ENCODE measurements at places on chromosomes 13 and 19.

DNA sequence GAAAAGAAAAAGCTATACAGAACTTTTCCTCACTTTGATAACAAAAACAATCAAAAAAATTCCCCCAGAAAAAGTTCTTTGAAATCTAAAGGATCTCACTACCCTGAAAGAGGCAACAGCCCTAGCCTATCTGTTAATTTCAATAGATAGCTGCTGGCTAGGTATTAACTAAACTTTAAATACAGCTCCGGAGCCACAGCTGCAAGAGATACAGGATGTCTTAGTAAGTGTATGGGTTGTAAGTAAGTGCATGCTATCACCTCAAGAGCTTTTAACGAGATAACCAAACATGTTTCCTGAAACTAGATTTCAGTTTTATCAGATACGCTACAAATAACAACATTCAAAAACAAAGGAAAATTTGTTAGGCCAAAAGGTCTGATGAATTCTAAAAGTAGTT lies 148.4 kb downstream of the KLF12 start:
- DNase-seq = no peak

GRCh38 chr13:88107570-88107969 lies 436.4 kb downstream of the SLITRK5 start:
- no peak for DNase-seq

GRCh38 chr19:5891572-5891937 lies 12.0 kb downstream of the NDUFA11 start:
- DNase-seq = no peak

DNA sequence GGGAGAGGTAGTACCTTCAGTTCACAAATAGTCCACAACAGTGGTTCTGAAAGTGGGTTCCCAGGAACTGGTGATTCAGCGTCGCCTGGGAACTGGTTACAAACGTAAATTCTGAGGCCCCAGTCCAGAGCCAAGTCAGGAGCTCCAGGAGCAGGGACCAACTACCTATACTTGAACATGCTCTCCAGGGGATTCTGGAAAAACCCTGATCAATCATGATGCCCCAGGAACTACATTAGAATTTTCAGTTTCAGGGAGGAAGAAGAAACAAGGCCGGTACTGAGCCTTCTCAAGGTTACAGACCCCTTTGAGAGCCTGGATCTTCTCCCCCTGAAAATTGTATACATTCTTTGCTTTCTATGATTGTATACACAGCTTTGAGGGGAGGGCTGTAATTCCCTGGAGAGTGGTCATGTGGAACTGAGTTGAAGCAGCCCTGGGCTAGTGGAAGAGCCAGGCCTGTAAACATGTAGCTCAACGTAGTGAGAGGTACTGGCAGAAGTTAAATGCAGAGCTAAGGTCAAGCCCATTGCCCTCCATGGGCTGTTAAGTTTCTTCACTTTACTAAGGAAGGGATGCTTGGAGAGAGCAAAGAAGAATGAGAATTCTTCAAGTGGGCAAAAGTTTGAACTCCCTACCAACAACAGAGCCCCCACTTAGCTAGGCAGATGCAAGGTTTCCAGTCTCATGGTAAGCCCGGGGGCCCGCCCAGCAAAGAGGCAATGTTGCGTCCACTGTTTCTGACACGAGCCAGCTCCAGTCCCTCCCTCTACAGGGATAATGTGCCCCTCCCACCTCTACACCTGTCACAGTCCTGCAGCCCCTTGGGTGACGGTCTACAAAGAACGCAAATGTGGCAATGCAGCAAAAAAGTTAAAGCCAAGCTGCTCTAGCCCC lies 17.0 kb downstream of the DOCK9 start:
- DNase-seq = no peak

DNA sequence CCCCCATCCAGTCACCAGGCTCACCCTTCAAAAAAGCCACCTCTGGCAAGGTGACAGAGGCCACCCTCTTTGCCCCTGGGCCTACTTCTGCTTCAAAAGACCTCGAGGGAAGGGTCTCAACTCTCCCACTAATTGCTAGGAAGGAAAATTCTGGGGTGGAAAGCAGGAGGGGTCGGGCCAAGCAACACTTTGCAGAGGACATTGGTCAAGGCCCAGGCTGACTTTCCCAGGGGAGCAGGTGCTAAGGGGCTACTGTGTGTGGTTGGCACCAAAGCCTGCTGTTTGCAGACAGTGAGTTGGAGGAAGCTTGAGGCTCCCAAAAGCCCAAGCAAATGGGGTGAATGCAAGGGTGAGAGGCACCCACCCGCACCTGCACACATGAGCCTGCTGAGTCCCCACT lies 28.6 kb upstream of the VSTM2B start:
- no peak for DNase-seq

DNA sequence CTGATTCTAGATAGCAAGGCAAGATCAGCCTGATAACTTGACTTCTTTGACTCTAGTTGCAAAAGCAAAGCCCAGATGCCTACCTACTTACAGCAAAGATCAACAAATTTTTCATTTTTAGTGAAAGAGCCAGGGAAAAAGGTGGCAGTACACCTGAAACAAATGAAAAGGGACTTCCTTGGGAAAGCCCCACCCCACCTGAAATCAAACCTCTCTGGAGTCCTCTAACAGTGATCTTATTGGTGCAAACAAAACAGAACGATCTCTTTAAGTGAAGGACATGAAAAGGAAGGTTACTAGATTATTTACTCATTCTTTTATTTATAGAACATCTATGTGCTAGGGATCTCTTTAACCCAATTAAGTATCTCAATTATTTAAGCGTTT lies 507 bp upstream of the LCP1 start:
- DNase-seq = no peak

- no peak for DNase-seq
Measured at GRCh38 chr19:5677580-5677979, 2.7 kb downstream of the MICOS13 start.

DNA sequence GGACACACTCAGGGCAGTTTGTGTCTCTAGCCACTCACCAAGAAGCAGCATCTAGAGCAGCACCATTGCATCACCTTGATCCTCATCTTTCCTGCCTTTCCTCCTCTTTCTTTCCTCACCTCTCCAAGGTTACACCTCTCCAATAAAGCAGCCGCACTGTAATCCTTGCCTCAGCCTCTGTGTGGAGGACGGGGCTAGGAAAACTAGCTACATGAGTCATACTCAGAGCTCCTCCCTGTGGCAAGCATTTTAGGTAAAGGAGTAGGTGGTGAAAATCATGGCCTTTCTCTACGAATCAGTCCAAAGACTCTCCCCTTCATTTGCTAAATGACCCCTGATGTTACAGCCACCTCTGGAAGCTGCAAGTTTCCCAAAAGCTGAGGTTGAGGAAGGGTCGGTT lies 108.9 kb downstream of the DNAJC15 start:
- DNase-seq = no peak

DNA sequence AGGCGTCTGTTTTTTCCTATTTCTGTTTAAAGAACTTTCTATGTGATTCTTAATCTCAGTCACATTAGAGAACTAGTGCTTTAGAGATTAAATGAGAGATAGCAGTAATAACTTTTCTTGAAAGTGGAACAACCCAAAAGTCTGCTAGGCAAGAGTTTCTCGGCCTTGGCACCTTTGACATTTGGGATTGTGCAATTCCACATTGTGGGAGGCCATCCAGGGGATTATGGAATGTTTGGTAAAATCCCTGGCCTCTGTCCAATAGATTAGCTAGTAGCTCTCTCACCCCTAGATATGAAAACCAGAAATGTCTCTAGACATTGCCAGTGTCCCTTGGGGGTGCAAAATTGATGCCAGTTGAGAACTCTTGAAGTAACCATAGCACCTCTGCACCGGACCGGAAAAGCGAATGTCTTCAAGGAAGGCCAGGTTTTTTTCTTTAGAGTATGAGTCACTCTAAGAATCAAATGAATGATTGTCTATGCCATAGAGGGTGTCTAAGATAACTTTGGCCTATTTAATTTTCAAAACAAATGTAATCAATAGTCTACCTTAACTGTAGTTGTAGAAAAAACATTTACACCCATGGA lies 45.0 kb upstream of the IL17D start:
- DNase-seq = no peak

GRCh38 chr19:36379510-36379819 lies 464 bp upstream of the ZFP14 start:
- DNase-seq = no peak

DNA sequence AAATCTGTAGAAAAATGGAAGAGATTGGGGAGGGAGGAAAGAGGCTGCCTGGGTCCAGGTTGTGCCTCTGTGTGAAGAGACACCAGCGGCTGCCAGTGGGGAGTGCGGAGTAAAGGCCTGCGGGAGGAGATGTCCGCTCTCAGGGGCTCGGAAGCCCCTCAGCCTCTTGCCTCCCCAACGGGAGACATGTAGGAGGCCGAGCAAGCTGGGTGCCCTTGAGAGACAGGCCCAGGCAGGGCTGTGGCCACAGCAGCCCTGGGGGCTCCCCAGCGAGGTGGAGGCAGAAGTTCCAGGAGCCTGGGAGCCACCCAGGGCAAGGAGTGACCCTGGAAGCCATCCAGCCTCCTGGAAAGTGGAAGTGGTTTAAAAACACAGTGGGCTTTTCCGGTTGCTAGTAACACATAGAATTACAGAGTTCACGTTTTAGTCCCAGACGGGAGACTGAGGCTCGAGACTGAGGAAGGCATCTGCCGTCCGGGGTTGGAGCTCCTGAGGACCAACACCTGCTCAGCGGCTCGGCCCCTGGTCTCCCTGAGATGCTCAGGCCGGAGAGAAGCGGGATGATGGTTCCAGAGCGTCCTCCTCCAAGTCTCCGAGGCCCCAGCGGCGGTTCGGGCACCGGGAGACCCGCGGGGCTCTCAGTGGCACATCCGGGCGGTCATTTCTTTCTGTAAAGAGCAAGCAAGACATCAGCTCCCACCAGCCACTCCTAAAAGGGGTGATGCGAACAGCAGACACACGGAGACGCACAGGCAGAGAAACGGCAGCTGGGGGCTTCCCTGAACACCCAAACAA lies 21.9 kb upstream of the MKNK2 start:
- no peak for DNase-seq

DNA sequence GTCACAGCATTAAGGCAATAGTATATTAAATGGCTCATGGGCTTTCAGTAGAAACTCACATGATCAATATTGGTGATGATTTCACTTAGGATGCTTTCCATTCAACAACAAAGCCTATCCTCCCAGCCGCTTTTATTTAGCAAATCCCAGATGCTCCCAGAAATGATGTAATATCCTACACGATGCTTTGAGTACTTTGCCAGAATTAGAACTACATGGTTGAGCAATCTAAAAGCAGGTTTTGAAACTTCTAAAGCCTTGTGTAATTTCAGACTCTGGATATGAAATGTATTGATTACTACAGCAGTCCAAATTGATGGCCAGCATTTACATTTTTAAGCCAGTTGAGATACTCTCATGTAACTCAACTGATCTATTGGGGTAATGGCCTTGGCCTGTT lies 13.6 kb downstream of the DLEU7 start:
- no peak for DNase-seq

- no peak for DNase-seq
Measured at GRCh38 chr19:43662487-43662886, 7.5 kb downstream of the PLAUR start.

DNA sequence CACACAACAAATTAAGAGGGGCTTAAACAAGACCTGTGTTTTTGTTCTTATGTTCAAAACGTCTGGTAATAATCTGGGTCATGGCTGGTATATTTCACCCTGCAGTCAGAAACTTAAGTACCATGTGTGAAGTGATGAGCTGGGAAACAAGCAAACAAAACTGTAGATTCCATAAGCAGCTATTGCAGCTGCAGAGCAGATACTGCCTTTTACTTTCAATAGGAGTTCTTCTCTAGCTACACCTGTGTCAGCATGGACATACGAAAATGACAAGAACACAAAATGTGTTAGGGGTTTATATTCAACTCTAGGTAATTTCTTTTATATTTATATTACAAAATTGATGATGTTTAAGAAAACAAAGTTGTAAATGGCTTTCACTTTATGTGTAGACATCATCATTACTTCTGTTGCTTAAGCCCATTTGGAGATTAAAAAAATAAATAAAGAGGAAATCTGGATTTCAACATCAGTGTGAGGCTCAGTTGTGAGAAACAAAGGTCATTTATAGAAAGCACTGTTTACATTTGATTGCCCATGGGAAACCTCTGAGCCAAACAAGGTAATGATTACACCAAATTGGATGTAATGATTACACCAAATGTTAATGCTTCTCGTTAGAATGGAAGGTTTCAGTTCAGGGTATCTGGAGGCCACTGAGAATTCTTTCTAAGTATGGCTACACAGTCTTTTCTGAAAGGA lies 451.0 kb upstream of the SLC10A2 start:
- no peak for DNase-seq

DNA sequence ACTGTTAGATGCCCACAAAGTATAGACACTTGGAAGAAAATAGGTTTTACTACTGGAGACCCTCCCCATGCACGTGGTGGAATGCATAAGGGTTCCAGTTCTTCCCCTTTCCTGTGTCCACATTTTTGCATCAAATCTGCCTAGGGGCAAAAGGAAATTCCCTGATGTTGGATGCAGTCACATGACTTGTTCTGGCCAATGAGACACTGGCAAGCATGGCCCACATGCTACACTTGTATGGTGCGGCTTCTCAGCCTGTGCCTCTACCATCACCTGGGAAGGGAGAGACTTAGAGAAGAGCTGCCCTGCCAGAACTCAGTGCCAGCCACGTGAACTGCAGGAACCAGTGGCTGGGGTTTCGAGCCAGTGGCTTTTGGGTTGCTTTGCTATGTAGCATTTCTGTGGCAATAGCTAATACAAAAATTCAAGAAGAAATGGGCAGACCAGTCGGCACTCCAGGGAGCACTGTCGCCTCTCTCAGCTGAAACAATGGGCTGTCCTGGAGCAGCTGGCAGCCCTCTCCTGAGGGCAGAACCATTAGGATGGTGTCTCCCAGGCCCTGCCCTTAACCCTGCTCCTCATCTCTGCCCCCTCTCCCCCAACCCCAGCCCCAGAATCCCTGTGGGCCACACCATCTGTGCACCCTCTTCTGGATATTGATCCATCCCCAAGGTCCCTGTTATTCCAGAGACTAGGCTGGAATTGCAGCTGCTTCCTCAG lies 634.0 kb downstream of the UQCRFS1 start:
- no peak for DNase-seq

DNA sequence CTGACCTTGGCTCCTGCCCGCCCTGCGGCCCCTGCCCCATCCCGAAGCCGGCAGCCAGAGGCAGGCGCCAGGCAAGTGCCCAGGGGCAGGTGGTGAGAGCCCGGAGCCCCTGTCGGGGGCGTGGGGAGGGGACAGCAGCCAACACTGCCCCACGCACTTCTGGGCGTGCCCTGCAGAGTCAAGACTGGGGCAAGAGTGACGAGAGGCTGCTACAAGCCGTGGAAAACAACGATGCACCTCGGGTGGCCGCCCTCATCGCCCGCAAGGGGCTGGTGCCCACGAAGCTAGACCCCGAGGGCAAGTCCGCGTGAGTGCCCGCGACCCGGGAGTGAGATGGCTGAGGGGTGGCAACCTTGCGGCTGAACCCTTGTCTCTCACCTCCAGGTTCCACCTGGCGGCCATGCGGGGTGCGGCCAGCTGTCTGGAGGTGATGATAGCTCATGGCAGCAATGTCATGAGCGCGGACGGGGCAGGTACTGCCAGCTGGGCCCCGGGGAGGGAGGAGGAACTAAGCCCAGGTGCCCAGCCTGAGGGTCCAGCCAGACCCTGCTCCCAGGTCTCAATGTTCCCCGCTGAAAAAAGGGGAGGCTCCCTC lies 17.3 kb downstream of the ANKRD24 start:
- DNase-seq = no peak

- DNase-seq = no peak
Measured at GRCh38 chr19:58394821-58395219, 636 bp upstream of the RNF225 start.

- DNase-seq = no peak
Measured at GRCh38 chr13:47548294-47548840, 452.7 kb downstream of the SUCLA2 start.
